ENCODE measurements at places on chromosomes 4 and X.
A peak's percentile ranks its signal among the peaks of the same experiment; 100 is the strongest.

- peak; percentile 65 for DNase-seq
Observed at GRCh38 chr4:78166622-78167021, 109.5 kb downstream of the FRAS1 start.

DNA sequence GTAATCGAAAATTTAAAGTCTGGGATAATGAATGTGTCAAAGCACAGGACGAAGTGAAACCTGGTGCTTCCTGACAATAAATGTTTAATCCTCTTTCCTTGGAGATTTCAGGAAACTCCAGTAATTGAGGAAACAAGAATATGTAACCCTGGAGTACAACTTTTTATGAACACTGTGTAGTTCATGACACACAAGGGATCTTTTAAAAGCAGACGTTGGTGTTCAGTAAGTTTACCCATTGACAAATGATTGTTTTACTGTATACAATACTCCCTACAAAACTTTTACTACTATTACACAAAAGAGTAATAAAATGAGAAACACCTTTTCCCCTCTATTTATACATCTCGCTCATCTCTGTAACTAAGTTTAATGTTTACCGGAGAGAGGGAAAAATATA is 312.4 kb downstream of the PPARGC1A start:
- DNase-seq = no peak

DNA sequence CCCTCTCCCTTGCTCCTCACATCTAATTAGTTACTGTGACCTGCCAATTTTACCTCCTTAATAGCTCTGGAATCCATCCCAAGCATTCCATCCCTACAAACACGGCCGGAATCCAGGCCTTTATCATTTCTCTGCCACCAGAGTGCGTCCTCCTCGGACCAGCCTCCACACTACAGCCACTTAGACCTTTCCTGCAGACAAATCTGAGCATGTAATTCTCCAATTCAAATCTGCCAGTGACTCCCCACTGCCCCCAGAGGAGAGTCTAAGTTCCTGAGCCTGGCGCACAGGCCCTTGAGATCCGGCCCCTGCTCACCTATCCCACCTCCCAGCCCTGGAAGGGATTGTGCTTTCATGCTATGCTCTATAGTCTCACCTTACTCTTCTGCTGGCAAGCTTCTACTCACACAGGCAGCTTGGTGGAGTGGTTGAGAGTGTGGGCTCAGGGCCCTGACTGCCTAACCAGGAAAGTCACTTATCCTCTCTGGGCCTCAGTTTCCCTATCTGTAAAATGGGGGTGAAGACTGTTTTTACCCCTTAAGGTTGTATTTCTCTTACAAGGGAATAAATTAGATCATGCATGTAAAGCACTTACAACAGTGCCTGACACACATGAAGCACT is 31.2 kb downstream of the PJA1 start:
- DNase-seq = no peak

- DNase-seq = peak; percentile 35
Observed at GRCh38 chr4:142696334-142697122, 149.6 kb downstream of the INPP4B start.

DNA sequence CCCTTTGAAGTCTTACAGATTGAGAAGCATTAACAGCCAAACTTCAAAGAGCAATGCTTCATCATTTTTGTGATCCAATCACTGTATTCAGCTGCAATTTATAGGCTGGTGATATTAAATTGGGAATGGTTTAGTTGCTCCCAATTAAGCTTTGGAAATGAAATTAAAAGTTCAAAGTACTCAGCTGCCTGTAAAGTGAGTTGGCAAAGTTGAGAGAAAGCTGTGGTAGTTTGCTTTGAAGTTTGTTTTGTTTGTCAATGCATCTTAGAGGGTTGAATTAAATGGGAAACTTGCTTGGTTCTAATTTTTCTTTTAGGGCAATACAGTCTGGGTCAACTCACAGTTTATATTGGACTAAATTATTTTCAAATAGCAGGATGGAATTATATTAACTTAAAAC is 238.4 kb upstream of the CTSO start:
- no peak for DNase-seq

DNA sequence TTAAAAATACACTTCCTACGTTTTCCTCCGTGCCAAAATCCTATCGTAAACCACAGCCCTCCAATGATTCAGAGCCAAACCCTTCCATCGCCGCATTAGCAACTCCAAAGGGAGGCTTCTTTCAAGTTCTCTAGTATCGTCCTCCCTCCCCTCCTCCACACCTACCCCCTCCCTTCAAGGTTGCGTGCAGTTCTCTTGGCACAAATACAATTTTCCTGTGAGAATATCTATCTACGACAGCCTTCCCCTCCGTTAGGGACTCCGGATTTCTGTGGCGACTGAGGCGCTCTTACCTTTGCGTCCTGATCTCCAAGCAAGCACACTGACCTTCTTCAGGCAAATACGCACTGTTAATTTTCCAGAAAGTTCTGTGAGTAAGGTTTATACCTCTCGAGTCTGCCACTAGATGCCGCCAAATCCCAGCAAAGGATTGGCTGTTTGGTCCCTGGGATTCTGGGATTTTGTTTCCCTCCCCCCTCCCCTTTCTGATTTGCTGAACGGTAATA is 1.2 kb upstream of the MORF4L2 start:
- DNase-seq = peak; percentile 53

DNA sequence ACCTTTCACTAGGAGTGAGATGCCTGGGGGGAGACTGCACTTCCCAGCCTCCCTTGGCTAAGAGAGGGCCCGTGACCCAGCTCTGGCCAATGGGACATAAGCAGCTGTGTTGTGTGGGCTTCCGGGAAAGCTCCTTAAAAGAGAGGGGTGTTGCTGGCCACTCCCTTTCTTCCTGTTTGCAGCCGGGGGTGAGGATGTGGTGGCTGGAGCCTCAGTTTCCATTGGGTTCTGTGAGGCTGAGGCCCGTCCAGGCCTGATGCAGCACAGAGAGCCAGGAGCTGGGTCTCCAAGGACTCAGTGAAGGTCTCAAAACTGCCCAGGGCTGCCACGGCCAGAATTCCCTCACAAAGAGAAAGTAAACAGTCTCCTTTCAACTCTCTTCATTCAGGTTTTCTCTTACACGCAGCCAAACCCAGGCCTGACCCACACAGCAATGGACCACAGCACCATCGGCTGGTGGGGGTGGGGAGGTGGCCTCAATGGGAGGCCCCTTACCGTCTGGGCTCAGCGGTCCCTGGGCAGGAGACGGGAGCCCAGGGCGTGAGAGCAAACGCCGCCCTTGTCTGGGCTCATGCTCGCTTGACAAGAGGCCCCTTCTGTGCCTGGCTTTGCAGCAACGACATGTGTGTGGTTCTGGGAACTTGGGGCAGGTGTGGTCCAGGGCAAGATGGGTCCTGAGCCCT is 6.6 kb downstream of the NKX1-1 start:
- no peak for DNase-seq

- DNase-seq = no peak
Observed at GRCh38 chr4:114180481-114180880, 201.0 kb upstream of the ARSJ start.

- no peak for DNase-seq
Observed at GRCh38 chr4:153170407-153170806, 33.8 kb upstream of the TRIM2 start.

- no peak for DNase-seq
Observed at GRCh38 chrX:103782640-103783039, 6.0 kb downstream of the PLP1 start.

DNA sequence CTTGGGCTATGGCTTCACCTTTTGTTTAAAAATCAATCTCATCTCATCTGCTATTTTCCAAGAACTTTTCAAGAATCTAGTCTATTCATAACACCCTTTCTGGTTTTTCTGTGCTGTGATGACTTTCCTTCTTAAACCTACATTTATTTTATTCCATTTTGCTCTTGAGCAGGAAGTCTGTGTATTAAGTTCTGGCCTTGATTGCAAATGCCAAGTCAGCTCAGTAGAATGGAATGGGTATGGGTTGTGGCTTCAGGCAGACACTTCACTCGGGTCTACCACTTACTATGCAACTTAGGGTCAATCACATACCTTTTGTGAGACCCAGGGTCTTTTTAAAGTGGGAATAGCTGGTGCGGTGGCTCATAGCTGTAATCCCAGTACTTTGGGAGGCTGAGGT is 522.3 kb downstream of the TRIML1 start:
- no peak for DNase-seq

- DNase-seq = no peak
Observed at GRCh38 chrX:124475358-124475757, 129.0 kb downstream of the SH2D1A start.

DNA sequence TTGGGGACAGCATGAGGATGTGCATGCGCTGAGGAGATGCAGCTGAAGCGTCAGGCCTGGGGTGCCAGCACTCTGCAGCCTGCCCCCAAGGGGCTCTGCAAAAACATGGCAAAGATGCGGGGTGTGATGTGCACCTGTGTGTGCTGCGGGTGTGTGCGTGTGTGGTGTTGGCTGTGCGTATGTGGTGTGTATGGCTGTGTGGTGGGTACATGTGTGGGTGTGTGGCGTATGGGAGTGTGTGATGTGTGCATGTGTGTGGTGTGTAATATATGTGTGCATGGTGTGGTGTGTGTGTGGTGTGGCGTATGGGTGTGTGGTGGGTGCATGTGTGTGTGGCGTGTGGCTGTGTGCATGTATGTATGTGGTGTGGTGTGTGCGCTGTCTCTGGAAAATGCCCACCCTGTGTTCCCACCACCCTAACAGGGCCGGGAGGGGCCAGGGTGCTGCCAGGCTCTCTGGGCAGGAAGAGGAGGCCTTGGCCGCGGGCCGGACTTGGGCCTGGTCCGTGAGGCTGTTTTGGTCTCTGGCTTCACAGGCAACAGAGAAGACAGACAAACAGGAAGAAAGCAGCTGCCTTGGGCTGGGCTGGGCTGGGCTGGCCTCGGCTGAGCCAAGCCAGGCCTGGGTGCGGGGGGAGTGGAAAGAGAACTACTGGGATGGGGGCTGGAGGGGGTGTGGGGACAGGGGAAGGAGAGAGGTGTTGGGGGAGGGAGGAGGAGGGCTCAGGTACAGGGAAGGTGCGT is 1.1 kb upstream of the AVPR2 start:
- DNase-seq = no peak

DNA sequence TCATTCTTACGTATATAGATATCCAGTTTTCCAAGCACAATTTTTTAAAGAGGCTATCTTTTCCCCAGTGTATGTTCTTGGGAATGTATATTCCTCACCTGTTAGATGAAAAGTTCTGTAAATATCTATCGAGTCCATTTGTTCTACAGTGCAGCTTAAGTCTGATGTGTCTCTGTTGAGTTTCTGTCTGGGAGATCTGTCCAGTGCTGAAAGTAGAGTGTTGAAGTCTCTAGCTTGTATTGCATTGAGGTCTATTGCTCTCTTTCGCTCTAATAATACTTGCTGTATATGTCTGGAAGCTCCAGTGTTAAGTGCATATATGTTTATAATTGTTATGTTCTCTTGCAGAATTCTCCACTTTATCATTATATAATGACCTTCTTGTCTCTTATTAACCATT is 373.1 kb downstream of the PPARGC1A start:
- peak; percentile 36 for DNase-seq

DNA sequence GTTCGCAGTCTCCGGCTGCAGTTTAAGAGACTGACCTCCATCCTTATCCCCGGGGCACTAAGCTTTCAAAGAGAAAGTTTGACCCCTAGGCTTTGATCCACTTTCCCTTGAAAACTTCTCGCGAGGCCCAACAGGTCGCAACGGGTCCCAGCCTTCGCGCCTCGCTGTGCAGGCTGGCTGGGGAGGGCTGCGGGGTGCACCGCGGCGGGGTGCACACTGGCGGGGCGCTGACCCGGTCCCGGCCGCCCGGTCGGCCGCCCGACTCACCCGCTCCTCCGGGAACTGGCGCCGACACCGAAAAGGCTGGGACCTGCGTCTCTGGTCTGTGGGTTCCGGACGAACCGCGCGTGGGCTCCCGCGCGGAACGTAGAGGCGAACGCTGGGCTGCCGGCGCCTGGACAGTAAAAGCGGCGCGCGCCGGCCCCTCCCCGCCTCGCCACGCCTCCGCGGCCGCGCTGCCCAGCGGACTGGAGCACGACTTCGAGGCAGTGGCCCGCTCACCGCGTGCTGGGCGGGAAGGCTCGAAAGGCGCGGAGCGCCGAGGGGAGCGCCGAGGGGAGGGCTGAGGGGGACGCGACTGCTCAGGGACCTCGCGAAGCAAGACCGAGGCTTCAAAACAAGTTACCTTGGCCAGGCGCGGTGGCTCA is at the start of gene TAF7L:
TAF7L (minus strand) TSS at position 378 of the 647 bp plus-strand sequence. CDS start 3,791 bp downstream, outside the sequence.
- DNase-seq = no peak

- peak; percentile 40 for DNase-seq
Observed at GRCh38 chrX:139554376-139554775, 23.8 kb downstream of the F9 start.

GRCh38 chr4:28565396-28565795 is 1704.8 kb downstream of the STIM2 start:
- no peak for DNase-seq

DNA sequence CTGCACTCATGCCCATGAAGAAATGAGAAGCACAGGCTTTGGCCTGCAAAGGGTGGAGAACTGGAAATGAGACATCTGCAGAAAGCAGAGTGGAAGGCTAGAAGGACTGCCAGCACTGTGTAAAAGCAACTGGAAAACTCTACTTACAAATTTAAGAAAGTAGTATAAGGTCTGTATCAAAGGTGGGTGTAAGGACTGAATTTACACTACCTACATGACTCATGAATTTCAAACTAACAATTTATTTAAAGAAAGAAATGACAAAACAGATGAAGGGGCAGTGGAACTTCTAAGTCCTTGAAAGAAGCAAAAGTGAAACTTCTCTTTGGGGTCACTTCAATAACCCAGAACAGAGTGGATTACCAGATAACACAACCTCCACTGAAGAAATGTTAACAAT is 71.2 kb downstream of the SLC10A7 start:
- DNase-seq = no peak

DNA sequence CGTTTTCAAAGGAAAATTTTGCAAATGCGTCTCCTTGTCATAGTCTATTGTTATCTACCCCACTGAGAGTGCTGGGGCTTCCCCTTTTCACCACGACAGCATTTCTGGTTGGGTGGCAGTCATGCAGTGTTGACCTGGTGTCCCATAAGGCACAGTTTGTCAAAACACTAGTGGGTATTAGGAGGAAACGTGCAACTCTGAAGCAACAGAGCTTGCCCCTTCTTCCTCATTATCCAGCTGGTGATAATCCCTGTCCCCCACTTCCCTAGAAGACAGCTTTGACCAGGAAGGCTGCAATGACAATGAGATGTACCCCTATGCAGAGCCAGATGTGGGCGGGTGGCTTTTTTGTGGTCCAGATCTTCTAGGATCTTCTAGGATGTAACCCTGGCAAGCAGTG is 1.8 kb downstream of the TBC1D1 start:
- peak; percentile 11 for DNase-seq

DNA sequence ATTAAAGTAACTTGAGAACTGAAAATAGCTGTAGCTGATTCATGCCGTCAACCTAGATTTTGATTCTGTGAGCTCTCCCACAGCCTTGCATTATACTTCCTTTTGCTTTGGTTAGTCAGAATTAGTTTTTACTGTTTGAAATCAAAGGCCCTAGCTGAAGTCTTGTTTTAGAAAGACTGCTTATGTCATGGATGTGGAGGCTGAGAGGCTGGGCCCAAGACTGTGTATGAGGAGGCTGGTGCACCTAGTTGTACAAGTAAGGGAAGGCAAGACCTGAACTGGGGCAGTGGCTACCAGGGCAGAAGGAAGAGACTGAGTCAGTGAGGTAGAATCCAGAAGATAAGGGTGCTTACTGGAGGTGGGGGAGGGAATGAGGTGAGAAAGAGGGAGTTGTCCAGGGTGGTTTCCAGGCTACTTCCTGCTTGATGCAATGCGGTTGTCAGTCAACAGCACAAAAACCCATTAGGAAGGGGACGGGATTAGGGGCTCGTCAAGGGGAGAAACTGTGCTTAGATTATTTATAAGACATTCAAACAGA is 76.2 kb upstream of the PAGE3 start:
- DNase-seq = no peak

GRCh38 chrX:37995428-37995827 is 10.9 kb upstream of the SYTL5 start:
- no peak for DNase-seq

- peak; percentile 64 for DNase-seq
Observed at GRCh38 chr4:83240379-83240875, 44.2 kb downstream of the COQ2 start.
